ENCODE measurements at places on chromosomes 2 and 18.

- no peak for DNase-seq
Measured at GRCh38 chr2:135637456-135638087, 104.1 kb upstream of the UBXN4 start.

DNA sequence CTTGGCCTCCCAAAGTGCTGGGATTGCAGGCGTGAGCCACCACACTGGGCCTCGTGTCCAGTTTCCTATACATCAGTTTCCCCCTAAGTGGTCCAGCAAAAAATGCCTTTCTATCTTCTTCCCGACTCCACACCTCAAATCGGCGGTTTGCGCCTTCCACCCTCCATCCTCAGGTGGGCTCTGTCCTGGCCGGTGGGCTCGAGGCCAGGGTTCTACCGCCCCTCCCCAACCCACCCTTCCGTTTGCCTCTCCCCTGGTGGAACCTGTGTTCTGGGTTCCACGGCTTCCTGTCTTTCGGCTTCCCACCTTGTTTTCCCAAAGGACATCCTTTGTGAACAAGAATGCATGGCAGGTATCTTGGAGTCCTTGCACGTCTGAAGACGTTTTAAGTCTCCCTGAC lies 104.4 kb downstream of the HS6ST1 start:
- no peak for DNase-seq

DNA sequence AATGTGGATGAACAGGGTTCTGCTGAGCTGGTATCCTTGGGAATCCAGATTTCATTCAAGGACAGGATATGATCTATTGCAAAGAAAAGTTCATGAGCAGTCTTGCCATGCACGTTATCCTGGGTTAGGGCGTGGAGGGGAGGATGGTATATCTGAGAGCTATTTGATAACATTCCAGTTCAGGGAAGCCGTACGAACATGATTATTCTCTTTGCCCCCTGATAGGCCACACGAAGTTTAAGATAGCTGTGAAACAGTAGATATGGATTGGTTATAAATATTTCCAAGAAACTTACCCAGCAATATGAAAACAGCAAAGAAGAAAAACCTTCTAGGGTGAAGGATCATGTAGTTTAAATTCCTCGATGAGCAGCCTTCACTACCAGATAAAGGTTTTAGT lies 171.9 kb downstream of the LTBP1 start:
- DNase-seq = no peak

DNA sequence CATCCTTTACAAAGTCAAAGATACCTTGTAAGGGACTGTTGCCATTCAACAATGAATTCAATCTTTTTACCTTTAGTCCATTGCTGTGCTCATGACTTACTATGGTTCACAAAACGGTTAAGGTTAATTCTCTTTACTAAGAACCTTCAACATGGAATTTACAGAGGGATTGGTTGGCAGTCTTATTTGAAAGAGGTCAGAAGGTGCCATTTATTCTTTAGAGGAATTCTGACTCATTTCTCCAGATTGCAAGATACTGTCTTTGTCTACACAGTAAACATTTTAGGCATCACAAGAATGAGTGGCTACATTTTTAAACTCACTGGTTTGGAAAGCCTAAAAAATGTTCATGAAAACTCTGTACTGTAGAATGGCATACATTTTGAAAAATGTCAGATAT lies 17.4 kb downstream of the KCNH7 start:
- peak; percentile 57 for DNase-seq

- no peak for DNase-seq
Measured at GRCh38 chr2:117693154-117693553, 121.3 kb upstream of the DDX18 start.

DNA sequence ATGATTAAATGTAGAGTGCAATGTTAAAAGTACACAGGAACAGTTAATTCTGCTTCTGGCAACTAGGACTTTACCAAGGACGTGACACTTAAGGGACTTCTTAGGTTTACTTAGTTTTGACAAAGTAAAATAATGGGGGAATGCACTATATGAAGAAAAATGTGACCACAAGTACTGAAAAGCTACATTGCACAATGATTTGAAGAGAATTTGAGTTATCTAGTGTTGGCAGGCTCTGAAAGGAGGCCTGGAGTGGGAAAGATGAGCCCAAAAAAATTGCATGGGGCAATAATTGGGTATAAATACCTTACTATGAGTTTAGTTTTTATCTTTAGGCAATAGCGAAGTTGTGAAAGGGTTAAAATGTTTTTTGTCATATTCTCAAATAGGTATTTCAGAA lies 173.7 kb downstream of the DOK6 start:
- no peak for DNase-seq

GRCh38 chr2:76721226-76721625 lies 801.0 kb downstream of the LRRTM4 start:
- no peak for DNase-seq

- no peak for DNase-seq
Measured at GRCh38 chr2:65409045-65409444, 23.4 kb downstream of the SPRED2 start.

DNA sequence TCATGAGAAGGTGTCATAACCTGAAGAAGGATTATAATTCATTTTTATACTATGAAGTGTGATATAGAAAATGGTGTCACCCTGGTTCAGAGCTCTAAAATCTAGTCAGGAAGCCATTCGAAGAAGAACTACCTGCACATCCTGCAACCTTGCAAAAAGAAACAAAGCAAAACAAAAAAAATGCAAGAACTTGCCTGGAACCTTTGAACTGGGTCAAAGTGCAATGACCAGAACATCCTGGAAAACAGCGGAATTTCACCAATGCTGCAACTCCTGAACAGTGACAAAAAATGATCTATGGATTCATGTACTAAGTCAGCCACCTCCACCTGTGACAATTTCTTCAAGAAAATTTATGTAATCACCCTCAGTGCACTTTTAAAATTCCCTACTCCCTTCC lies 1083.3 kb upstream of the GYPC start:
- no peak for DNase-seq

GRCh38 chr2:215861607-215862350 lies 151.6 kb downstream of the MREG start:
- no peak for DNase-seq

GRCh38 chr18:79478484-79479115 lies 82.9 kb downstream of the NFATC1 start:
- no peak for DNase-seq

DNA sequence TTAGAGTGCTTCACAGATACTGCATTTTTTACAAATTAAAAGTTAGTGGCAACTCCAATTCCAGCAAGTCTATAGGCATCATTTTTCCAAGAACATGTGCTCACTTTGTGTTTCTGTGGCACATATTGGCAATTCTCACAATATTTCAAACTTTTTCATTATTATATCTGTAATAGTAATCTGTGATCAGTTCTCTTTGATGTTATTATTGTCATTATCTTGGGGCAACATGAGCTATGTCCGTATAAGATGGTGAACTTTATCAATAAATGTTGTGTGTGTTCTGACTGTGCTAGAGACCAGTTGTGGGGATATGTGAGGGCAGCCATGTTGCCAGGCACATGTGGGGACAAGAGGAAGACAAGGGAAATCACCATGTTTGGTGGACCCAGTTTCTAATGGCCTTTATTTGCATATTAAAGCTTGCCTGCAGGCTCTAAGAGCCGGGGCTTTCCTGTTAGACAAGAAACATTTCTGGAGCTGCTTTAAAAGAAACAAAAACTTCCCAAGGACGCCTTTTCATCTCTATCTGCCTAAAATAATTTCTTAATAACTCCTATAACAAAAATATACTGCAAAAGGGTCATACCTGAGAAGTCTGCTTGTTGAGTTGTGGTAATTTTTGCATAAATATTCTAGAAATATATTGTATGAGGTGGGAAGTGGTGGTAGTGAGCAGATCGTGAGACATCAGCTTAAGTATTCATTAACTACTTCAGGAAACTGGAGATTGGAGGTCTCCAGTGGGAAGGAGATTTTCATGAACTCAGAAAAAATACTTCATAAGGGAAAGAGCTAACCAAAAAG lies 37.2 kb downstream of the KYNU start:
- no peak for DNase-seq

DNA sequence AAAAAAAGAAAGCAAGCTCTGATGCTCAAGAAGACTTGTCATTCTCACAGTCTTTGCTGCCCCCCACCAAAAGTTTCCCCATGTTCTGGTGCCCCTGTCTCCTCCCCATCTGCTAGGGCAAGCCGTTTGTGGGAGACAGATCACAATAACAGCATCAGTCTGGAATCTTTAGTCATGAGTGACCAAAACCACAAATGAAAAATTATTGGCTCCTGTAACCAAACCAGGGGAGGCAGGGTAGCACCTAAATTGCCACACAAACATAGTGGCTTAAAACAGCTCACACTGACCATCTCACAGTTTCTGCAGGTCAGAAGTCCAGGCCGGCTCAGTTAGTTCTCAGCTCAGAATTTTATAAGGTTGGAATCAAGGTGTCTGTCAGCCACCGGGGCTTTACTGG lies 9.1 kb upstream of the B3GNT7 start:
- DNase-seq = peak; percentile 84

GRCh38 chr2:88517759-88518201 lies 65.3 kb upstream of the FOXI3 start:
- no peak for DNase-seq

- DNase-seq = peak; percentile 48
Measured at GRCh38 chr2:98013407-98014042, 17.8 kb upstream of the TMEM131 start.

- DNase-seq = no peak
Measured at GRCh38 chr18:75548353-75548905, 120.9 kb upstream of the SMIM21 start.

Data from astrocyte of the spinal cord (primary cell).